ENCODE measurements at places on chromosomes 2 and 18. TPM values are rescaled to one million over a fixed set of nuclear protein-coding genes. Genes with fewer than 3 reads are reported as not detected.

BCL2L11 gene
- 36.6 TPM for total RNA-seq

MOCOS gene
- 0.13 TPM for total RNA-seq

- H3K4me1 ChIP-seq, result no peaks in the 10 kb centered on the region
- H3K4me3 ChIP-seq, result no peak overlapping the region
- no peaks in the 10 kb centered on the region for H3K27me3 ChIP-seq
- no peak overlapping the region for H3K27ac ChIP-seq
Measured at GRCh38 chr2:43519643-43520221, 76.1 kb downstream of the THADA start.

DNA sequence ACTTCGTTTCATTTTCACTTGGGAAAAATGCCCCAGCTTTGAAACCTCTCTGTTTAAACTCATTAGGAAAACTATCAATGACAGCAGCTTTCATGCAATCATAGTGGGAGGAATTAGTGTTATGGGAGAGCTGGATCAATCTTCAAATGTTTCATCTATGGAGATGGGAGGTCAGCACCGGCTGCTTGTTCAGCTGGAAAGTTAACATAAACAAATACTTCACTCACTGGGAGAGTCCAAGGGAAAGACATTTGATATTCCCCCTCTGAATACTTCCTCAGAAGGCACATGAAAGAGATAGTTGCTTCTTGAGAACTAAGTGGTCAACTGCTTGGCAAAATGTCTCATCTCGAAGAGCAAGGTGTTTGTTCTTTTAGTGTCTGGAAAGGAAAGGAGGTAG lies 7.3 kb downstream of the LYPD1 start:
- no peak overlapping the region for H3K4me3 ChIP-seq
- H3K27me3 ChIP-seq, result no peaks in the 10 kb centered on the region
- no peak for DNase-seq
- H3K27ac ChIP-seq, result no peak overlapping the region
- H3K36me3 ChIP-seq, result no peaks in the 10 kb centered on the region

DNA sequence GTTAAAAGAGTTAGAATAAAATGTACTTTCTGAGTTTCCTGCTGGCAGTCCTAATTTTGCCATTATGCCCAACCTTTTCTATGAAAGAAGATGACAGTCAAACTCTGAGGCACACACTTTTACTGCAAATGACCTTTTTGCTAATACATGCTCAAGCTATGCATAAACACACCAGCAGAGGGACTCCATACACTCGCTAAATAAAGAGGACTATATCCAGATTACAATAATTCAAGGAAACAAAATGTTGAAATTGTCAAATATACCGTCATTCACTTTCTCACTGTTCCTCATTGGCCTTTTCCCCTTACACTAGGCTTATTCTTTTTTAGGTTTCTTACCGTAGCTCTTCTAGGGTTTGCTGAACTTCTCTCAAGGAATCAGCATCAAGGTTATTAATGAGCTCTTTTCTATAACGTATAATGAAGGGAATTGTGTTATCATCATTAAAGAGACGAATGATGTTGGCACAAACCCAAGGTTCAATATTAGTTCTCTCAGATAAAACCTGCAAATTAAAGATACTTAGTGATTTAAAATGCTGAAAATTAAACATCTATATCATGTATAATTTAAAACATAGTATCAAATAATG lies 25.7 kb downstream of the SRBD1 start:
- H3K4me1 ChIP-seq, result no peaks in the 10 kb centered on the region
- no peaks in the 10 kb centered on the region for H3K36me3 ChIP-seq

DNA sequence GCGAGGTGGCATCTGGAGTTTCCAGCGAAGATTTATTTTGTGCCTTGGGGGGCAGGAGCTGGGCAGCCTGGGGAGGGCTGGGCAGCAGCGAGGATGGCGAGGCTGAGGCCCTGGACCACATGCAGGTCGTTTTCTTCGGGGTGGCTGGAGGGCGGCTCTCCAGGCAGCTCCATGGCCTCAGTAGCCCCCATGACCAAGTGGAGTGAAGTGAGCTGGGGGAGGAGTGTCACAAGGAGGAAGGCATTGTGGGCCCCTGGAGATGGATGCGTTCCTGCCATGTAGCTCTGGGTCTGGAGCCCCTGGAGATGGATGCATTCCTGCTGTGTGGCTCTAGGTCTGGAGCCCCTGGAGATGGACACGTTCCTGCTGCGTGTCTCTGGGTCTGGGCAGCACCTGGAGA lies 40.4 kb downstream of the SH3BP4 start:
- no peaks in the 10 kb centered on the region for H3K36me3 ChIP-seq
- no peaks in the 10 kb centered on the region for H3K27me3 ChIP-seq
- H3K27ac ChIP-seq, result no peak overlapping the region
- H3K4me3 ChIP-seq, result no peak overlapping the region
- no peaks in the 10 kb centered on the region for H3K4me1 ChIP-seq
- no peak for DNase-seq

- peaks cover 25% of the 10 kb centered on the region for H3K4me1 ChIP-seq
- H3K27ac ChIP-seq, result no peak overlapping the region
- DNase-seq, result no peak
- peaks cover 18% of the 10 kb centered on the region for H3K27me3 ChIP-seq
Measured at GRCh38 chr2:172230889-172231401, 128.2 kb upstream of the DLX2 start.

- no peak overlapping the region for H3K27ac ChIP-seq
- no peaks in the 10 kb centered on the region for H3K36me3 ChIP-seq
- DNase-seq, result no peak
- H3K4me3 ChIP-seq, result no peak overlapping the region
- H3K4me1 ChIP-seq, result no peaks in the 10 kb centered on the region
Measured at GRCh38 chr18:40824291-40824690, 1130.7 kb upstream of the PIK3C3 start.

GRCh38 chr2:85750587-85751575 lies 2.9 kb upstream of the ATOH8 start:
- peaks cover 10% of the 10 kb centered on the region for H3K4me1 ChIP-seq
- DNase-seq, result peak; percentile 34
- H3K27me3 ChIP-seq, result peaks cover 35% of the 10 kb centered on the region
- no peak overlapping the region for H3K27ac ChIP-seq

DNA sequence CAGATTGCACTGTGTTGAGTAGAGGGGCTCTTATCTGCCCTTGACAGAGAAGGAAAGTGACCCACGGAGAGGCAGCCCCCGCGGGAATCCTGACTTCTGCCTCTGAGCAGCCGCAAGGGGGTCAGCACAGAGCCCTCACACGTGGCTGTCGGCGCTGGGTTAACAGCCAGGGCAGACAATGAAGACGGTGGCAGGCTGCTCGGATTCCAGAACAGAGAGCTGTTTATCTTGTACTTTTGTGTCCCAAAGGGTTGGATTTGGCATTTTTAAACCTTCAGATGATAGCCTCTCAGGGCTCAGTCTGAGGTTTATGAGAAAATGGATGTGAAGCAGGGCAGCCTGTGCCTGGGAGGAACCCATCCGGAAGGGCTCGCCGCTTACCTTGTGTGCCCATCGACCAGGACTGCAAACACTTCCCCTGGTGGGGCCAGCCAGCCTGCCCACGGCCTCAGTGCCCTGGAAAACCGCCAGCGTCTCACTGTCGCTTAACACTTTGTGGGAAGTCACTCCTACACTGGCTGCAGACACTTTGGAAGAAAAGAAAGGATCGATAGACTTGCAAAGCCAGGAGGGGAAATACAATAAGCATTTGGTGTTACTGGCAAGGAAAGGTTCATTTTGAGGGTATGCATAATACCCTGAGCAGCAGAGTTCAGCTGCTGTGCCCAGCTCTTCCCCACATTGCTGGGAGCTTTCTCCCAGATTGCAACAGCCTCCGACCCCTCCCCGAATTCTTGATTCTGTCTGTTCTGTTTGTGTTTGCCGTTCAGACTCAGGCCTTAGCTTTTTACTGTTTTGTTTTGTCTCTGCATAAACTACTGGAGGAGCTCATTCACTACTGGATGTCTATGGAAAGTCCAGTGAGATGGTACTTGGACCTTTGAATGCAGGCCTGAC lies 325.3 kb upstream of the MYT1L start:
- H3K4me1 ChIP-seq, result no peaks in the 10 kb centered on the region
- H3K36me3 ChIP-seq, result no peaks in the 10 kb centered on the region
- DNase-seq, result no peak
- H3K27me3 ChIP-seq, result no peaks in the 10 kb centered on the region
- no peak overlapping the region for H3K4me3 ChIP-seq
